ENCODE measurements at places on chromosomes 3 and 15.
A peak's percentile ranks its signal among the peaks of the same experiment; 100 is the strongest.

DNA sequence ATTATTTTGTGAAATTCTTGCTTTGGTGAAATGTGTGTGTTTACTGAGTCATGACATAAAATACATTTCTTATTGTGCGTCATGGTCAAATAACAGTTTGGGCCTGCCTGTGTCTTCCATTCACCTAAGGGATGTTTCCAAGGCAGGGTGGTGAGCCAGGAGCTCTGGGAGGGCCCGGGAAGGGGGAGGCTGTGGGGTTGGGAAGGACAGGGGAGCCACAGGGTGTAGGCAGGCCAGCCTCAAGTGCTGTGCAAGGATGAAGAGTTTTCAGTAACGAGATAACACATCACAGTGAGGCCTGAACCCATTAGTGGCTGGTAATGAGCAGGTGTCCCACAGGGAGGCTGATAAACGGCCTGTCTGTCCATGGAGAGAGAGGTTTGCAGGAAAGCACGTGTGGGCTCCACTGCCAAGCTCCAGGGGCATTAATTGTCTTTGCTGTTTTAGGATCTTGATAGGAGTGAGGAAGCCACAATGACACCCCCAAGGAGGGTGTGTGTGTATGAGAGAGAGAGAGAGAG, 35.6 kb upstream of the SEC13 start:
- ATAC-seq, result no peak

GRCh38 chr3:115385774-115386730, 237.3 kb upstream of the GAP43 start:
- ATAC-seq, result no peak

- no peak for ATAC-seq
Observed at GRCh38 chr15:48332642-48333034, 1.4 kb downstream of the DUT start.

- no peak for ATAC-seq
Observed at GRCh38 chr15:87860743-87861142, 395.8 kb downstream of the NTRK3 start.

DNA sequence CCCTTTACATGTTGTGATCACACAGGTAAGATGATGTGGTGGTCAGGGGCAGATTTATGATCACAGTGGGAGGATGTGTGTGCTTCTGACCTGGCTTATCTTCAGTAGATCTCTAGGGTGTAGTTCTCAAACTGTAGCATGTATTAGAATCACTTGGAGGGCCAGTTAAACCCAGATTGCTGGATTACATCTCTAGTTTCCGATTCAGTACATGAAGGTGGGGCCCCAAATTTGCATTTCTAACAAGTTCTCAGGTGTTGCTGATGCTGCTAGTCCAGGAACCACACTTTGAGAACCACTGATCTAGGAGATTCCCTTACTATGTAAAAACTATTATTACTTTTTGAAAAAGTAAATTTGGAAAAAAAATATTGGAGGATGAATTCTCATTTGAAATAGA, 199.3 kb upstream of the GOLIM4 start:
- no peak for ATAC-seq

GRCh38 chr3:150743508-150743907, 19.5 kb downstream of the SIAH2 start:
- no peak for ATAC-seq

GRCh38 chr15:66937588-66937987, 127.8 kb upstream of the SMAD3 start:
- no peak for ATAC-seq

DNA sequence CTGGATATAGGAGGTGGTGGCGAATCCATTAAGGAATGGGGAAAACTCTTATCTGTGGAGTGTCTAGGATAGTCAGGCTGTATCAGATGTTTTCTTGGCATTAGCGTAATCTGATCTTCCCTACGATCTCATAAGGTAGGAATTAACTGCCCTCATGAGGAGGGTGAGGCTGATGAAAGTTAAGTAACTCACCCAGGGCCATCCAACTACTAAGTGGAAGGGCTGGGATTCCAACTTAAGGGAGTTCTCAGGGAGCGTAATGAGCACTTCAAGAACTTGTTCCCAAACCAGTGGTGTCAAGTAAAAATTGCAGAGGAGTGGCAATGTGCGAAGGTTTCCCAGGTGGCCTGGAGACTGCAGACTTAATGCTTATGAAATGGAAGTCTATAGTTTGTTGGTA, 55.9 kb upstream of the OSBPL11 start:
- ATAC-seq, result no peak

GRCh38 chr3:95586754-95587153, 1227.6 kb upstream of the EPHA6 start:
- ATAC-seq, result no peak

DNA sequence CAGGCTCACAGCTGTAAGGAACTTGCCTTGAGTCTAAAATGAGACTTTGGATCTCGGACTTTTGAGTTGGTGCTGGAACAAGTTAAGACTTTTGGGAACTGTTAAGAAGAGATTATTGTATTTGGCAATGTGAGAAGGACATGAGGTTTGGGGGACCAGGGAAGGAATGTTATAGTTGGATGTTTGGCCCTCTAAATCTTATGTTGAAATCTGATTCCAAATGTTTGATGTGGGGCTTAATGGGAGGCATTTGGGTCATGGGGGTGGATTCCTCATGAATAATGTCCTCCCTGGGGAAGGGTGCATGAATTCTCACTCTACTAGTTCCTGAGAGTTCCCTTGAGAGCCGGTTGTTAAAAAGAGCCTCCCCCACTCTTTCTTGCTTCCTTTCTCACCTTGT, 18.5 kb upstream of the CHCHD6 start:
- no peak for ATAC-seq

- ATAC-seq, result no peak
Observed at GRCh38 chr15:45587863-45588170, 638 bp downstream of the BLOC1S6 start.

DNA sequence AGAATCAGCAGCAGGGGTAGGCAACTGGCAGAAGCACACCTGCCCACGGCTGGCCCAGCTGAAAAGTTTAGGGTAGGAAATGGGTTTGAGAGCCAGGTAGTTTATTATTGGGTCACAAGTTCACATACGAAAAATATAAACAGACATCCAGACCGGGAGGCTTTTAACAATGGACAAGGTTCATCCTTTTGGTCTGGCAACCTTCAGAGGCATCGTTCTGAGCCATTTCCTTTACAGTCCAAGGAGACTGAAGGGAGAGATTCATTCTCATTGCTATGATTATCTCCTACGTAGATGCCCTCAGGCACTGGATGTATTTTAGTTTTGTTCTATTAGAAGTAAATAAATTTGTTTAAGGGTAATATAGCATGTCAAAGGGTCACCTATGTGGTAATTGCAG, 248.0 kb upstream of the THBS1 start:
- no peak for ATAC-seq

DNA sequence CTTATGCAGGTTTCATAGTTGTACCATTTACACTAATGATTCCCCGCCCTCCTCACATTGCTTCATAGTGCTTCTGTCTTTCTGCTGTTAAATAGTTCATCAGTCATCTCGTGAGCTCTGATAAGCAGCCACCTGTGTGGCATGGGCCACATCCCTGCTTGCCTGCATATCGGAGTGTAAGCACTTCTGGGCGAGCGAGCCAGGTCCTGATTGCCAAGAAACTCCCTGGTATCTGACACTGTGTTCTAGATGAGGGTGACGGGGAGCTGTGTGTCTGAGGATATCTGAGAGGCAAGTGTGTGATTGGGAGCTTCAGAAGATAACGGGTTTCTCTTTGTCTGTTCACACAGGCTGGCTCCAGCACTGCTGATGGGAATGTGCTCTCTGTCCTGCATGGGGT, 130.6 kb downstream of the LRIG1 start:
- no peak for ATAC-seq

DNA sequence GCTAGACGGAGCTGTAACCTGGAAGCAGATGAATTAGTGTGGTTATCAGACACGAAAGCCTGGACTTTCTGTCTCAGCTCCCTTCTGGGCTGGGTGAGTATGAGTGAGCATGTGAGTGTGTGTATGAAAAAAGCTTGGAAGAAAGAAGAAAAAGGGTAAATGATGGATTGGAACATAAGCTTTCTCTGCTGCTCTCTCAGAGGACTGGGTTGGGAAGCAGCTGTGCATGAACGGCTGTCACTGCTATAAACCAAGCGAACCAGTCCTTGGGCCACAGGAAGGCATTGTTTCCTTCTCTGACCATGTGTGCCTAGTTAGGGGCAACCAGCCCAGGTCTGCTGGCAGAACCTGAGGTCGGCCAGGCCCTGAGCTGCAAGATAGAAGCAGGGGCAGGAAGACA, 37.0 kb downstream of the UMPS start:
- ATAC-seq, result no peak

GRCh38 chr15:63191895-63192618, 2.7 kb downstream of the RAB8B start:
- ATAC-seq, result peak; percentile 77

DNA sequence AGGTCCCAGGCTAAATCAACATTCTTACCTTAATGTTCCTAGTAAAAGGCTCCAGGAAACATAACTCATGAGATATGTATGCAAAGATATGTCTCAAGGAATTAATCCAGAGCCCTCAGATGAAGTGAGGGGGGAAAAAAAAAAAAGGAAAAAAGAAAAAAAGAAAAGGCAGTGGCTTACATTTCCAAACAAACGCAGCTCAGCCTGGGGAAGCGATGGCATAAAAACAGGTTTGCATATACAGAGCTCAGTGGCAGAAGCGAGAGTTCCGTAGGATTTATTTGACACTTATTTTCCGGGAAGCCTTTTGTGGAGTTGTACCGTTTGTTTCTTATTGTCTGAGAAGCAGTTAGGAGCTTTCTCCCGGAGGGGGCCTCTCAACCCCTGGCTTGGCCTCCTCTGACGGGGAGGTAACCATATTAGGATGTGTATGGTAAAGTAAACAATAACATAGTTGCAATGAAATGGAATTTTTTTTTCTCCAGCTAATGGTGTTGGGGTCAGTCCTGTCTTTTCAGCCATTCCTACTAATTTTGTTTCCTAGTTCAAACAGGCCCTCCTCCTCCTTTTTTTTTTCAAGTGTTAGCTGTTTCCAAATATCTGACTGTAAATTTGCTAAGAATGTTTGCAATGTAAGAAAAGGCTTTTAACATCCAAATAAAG, 338.6 kb downstream of the FOXP1 start:
- ATAC-seq, result no peak

GRCh38 chr15:27813139-27813538, 286.0 kb downstream of the OCA2 start:
- peak; percentile 50 for ATAC-seq

- ATAC-seq, result no peak
Observed at GRCh38 chr3:189787632-189788031, 156.4 kb downstream of the TP63 start.

DNA sequence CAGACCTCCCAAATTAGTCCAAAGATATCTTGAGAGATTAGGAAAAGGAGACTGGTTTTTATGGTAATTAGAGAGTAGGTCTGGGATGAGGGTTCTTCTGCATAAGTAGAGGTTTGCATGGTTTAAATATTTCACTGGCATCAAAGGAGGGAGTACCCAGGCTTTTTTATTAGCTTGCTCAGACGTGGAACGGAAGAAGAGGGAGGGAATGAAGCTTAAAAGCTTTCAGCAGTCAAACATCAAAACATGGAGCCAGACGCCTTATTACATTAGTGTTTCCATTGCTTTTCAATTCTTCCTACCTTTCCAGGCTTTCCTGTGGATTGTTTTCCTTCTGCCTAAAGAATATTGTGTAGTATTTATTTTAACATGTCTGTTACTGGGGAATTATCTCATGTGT, 342.1 kb upstream of the SOX2 start:
- ATAC-seq, result no peak

DNA sequence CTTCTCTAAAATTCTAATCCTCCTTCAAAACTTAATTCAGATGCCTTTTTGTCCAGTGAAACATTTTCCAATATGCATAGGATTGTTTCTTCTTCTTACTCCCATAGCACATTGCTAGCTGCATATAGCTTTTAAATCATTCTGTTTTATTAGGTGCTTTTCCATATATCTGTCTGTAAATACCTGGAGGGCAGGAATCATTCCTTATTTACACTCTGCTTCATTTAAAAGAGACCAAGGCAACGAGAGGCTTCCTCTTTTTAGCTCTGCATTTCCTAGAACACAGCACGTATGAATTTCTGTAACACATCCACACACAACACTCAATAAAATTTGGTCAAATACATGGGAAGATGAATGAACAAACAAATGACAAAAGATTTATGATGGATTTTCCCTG, 43.5 kb upstream of the KPNA4 start:
- ATAC-seq, result no peak

DNA sequence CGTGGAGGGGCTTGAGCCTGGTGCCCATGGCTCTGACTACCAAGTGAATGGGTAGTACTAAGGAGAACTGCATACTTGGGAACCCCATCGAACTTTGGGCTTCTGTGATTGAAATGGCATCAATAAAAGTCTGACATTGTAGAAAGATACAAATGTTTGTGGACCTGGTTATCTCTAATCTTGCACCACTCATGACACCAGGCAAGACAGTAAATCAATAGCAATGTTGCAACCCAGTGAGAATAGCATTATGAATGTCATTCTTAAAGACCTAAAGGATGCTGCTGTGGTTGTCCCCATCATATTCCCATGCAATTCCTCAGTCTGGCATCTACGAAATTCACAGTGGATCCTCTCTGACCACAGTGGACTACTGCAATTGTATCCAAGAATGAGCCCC, 233.6 kb upstream of the LYSMD4 start:
- ATAC-seq, result no peak

All from stimulated activated memory B cell treated with anti-CD40 and anti-IgM and Interleukin-4, amounts not matched to agents 10 μg/mL and 1 μg/mL and 100 μg/mL, for 72 hours (primary cell).